ENCODE measurements at places on chromosomes 5 and 9.

GRCh38 chr5:163963881-163964280 lies 458.5 kb downstream of the MAT2B start:
- no peak for DNase-seq

DNA sequence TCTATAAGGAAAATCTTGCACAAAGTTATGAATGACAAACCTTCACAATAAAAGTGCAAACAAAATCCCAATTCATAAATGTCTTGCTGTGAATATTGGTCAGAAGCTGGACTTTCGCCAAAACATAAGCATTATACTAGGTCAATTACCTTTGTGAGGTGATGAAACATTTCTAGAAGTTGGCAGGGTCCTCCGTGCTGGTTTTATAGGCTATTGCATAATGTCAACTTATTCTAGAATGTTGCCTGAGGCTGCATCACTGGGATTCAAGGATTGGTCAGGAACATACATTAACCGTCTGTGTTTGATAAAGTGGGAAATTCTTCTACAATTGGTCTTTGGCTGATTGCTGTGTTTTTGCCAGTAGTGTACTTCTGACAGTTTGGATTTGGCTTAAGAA lies 49.8 kb upstream of the PALM2AKAP2 start:
- no peak for DNase-seq

DNA sequence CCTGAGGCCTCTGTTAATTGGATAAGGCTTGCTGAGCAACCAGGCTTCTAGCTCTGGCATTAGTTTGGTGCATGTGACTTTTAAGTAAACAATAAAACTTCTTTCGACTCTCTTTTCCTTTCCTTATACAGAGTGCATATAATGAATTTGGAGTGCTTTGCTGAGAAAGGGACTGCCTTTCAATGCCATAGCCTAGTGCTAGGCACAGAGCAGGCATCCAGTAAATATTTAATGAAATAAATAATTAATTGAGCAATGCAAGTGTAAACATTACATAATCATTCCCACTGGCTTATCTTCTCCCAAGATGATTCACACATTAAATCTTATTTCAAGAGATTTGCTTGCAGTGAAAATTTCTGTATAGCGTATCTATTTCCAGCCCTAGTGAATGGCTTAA lies 74.1 kb downstream of the NMUR2 start:
- DNase-seq, result no peak

DNA sequence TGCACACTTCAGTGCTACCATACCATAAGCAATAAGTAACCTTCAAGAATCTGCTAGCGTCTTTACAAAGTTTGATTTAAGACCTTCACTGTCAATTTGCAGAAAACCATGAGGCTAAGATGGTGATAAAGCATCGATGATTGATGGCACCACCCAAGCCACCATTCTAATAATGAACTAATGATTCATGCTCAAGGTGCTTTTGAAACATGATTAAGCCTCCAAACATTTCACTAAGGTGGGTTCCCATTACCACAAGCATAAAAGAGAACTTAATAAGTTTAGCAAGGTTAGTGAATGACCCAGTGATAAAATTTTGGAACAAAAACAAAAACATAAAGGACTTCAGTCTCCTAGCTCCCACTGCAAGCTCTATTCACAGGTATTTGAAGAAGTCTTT lies 214.7 kb downstream of the FBXL17 start:
- no peak for DNase-seq

DNA sequence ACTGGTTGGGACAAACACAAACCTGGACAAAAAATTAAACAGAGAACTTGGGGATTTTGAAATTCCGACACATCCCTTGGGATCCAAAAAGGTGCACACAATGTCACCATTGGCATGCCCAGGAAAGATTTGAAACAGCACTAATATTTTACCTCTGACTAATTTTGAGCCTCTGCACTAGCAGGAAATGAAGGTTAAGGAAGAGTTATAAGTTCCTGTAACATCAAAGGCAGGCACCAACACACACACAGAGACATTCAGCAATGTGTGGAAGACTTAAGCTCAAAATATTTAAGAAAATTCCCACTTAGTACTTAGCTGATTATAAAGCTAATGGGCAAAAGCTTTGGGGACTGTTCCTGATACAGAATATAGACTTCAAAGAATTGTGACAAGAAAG lies 247.0 kb downstream of the CDH9 start:
- DNase-seq, result no peak

DNA sequence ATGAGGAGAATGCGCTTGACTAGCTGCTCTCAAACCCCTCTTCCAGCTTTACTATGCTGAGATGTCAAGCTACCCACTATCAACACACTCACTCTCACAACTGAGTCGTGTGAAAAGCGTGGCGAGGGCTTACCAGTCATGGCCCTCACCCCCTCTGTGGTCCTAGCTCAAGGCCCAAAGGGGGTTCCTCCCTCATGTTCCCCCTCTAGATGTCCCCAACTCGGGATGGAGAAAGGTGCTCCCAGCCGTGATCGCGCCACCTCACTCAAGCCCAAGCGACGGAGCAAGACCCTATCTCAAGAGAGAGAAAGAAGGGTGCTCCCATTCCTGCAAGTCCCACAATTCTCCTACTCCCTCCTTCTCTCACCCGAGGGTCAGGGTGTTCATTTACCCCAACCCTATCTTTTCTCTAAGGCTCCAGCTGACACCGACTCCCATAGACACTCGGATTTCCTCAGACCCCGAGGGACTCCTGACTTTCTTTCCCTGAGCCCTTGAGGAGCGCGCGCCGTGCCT lies 559 bp downstream of the SLC38A9 start:
- no peak for DNase-seq

GRCh38 chr9:19568946-19569345 lies 160.1 kb downstream of the ACER2 start:
- DNase-seq, result no peak

- DNase-seq, result no peak
Measured at GRCh38 chr5:107743373-107744000, 72.8 kb upstream of the EFNA5 start.

DNA sequence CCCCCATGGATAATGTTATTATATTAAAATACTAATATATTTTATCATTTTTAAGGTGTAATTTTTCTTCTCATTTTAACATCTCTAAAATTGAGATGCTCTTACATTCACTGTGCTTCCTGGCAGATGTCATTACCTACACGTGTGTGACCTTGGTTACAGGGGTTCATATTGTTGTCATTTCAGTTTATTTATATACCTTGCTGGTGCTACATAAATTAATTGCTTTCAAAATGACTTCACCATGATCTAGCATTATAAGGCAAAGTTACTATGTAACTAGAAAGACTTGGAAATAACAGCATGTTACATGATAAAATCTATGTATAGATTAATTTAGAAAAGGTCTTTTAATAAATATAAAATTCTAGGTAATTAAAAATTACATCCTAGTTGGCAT lies 60.9 kb downstream of the ARHGEF28 start:
- no peak for DNase-seq

Measured in T follicular helper cell (primary cell).